Left ventricle myocardium inferior (tissue), 1 donor: ENCODE measurements at places on chromosomes 3 and 15. TPM values are rescaled to one million over a fixed set of nuclear protein-coding genes. Genes with fewer than 3 reads are reported as not detected.

- no peaks in the 10 kb centered on the region for H3K27me3 ChIP-seq
- H3K36me3 ChIP-seq = no peaks in the 10 kb centered on the region
- DNase-seq = no peak
- no peak overlapping the region for H3K4me3 ChIP-seq
- no peak overlapping the region for H3K27ac ChIP-seq
Measured at GRCh38 chr15:72511536-72511935, 37.4 kb downstream of the ARIH1 start.

Gene FBXL22
- 29.5 TPM for total RNA-seq

Gene GABRR3
- not detected for total RNA-seq

DNA sequence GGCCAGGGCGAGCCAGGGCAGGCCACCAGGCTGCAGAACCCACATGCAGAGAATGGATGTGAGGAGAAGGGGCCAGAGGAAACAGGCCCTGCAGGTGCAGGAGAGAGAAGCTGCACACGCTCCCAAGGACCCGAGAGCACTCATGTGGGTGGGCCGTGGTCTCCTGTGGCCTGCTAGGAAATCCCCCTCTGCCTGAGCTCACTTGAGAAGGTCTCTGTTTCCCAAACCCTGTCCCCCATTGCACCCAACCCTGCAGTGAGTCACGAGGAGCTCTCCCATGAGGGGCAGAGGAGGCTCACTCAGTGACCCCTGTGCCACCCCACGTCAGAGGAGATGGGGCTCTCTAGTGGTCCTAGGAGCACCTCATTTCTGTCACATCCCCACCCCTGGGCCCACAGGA, 111.1 kb downstream of the KLF13 start:
- H3K27ac ChIP-seq = no peak overlapping the region
- H3K27me3 ChIP-seq = no peaks in the 10 kb centered on the region
- no peak overlapping the region for H3K4me3 ChIP-seq
- DNase-seq = no peak
- no peaks in the 10 kb centered on the region for H3K36me3 ChIP-seq

Gene SPINK8
- total RNA-seq = not detected

GRCh38 chr3:111712294-111713167, 117.4 kb upstream of the ZBED2 start:
- H3K27me3 ChIP-seq = no peaks in the 10 kb centered on the region
- H3K27ac ChIP-seq = peak overlapping the region; percentile 39
- H3K4me1 ChIP-seq = peaks cover 30% of the 10 kb centered on the region
- no peaks in the 10 kb centered on the region for H3K36me3 ChIP-seq
- H3K4me3 ChIP-seq = no peak overlapping the region
- DNase-seq = no peak

GRCh38 chr3:67979342-67979741, 324.9 kb upstream of the SUCLG2 start:
- no peak for DNase-seq
- no peaks in the 10 kb centered on the region for H3K36me3 ChIP-seq
- no peaks in the 10 kb centered on the region for H3K27me3 ChIP-seq
- no peaks in the 10 kb centered on the region for H3K4me1 ChIP-seq

GRCh38 chr3:194100856-194101390, 35.0 kb upstream of the HES1 start:
- H3K4me1 ChIP-seq = peaks cover 26% of the 10 kb centered on the region
- H3K27ac ChIP-seq = no peak overlapping the region
- no peaks in the 10 kb centered on the region for H3K36me3 ChIP-seq
- H3K4me3 ChIP-seq = no peak overlapping the region

Gene COL6A5
- not detected for total RNA-seq

Gene RPL4
- total RNA-seq = 1,358 TPM

- H3K27ac ChIP-seq = no peak overlapping the region
- DNase-seq = peak; percentile 25
- no peaks in the 10 kb centered on the region for H3K36me3 ChIP-seq
- no peaks in the 10 kb centered on the region for H3K27me3 ChIP-seq
- no peak overlapping the region for H3K4me3 ChIP-seq
- no peaks in the 10 kb centered on the region for H3K4me1 ChIP-seq
Measured at GRCh38 chr15:55267401-55268175, 22.0 kb downstream of the RAB27A start.

- no peak for DNase-seq
- peaks cover 15% of the 10 kb centered on the region for H3K27me3 ChIP-seq
- H3K36me3 ChIP-seq = no peaks in the 10 kb centered on the region
- no peak overlapping the region for H3K4me3 ChIP-seq
- H3K27ac ChIP-seq = no peak overlapping the region
Measured at GRCh38 chr15:92505611-92506010, 111.9 kb downstream of the ST8SIA2 start.

Gene MESP2
- total RNA-seq = 0.27 TPM

Gene SHISA5
- total RNA-seq = 47.3 TPM
